Effector memory CD4-positive, alpha-beta T cell (primary cell): ENCODE measurements at places on chromosomes 2 and 18.
A peak's percentile ranks its signal among the peaks of the same experiment; 100 is the strongest.

GRCh38 chr2:68365087-68365486 lies at the start of gene PLEK:
Gene PLEK, plus strand, starts transcription at chr2:68365282. Its CDS starts 70 bp downstream, at chr2:68365352.
- DNase-seq, result no peak

DNA sequence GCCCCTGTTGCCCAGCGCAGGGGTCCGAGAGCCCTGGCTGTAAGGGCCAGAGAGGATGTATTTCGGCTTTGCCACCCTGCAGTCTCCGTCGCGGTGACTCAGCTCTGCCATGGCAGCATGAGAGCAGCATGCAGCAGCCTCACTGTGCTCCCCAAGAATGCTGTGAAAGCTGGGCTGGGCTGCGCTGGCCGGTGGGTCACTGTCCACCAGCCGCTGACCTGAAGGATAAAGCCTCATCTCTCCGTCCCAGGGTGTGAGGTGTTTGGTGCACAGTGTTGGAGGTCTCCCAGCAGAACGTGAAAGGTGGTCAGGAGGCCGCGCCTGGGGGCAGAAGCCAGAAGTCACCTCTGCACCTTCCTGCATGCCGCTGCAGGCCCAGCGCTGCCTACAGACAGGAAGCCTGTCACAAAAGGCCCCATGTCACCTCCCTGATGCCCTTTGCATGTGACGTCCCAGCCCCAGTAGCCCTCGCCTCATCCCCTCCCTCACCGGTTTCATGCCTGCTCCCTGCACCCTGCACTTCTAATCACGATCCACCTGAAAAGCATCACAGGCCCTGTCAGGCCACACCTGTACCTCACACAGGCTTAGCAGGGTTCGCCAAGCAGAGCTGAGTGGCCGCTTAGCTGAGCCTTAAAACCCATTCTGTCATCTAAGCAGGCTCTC lies 342.1 kb downstream of the EIPR1 start:
- no peak for DNase-seq

DNA sequence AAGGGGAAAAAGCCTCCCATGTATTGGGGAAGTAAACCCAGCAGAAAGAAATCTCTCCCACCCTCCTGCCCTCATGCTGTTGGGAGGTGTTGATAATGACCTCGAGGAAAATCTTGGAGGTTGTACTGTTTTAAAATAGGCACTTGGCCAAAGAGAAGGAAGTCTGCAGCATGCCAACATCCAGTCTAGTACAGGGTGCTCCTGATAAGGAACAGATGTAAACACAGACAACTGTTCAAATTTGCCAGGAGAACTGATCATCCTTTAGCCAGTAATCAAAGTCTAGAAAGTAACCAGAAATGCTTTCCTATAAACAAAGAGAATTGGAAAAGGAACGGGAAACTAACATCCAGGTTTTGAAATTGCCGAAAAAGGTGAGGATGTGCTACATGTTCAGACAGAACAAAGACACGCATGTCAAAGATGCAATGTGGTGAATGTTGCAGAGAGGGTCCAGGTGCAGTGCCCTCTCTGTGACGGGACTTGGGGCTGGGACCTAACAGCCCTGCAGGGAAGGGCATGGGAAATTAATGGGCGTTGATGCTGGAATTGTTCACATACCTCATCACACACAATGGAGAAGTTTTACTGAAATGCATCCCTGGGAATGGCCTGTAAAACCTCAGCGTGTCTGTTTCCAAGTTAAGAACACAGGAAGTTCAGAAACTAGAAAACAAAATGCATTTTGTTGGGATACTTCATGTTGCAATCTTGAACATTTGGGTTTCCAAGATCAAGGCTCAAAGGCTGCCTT lies 125.7 kb upstream of the RND3 start:
- no peak for DNase-seq

DNA sequence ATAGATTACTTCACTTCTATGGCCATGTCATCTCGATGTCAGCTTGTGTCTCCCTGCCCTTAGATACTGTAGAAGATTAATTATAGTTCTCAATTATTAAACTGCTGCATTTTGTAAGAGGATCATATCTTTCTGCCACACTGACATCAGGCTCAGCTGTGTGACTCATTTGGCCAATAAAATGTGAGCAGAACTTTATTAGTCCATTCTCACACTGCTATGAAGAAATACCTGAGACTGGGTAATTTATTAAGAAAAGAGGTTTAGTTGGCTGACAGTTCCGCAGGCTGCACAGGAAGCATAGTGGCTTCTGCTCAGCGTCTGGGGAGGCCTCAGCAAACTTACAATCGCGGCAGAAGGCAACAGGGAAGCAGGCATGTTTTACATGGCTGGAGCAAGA lies 290.4 kb downstream of the RAD51AP2 start:
- DNase-seq, result no peak

DNA sequence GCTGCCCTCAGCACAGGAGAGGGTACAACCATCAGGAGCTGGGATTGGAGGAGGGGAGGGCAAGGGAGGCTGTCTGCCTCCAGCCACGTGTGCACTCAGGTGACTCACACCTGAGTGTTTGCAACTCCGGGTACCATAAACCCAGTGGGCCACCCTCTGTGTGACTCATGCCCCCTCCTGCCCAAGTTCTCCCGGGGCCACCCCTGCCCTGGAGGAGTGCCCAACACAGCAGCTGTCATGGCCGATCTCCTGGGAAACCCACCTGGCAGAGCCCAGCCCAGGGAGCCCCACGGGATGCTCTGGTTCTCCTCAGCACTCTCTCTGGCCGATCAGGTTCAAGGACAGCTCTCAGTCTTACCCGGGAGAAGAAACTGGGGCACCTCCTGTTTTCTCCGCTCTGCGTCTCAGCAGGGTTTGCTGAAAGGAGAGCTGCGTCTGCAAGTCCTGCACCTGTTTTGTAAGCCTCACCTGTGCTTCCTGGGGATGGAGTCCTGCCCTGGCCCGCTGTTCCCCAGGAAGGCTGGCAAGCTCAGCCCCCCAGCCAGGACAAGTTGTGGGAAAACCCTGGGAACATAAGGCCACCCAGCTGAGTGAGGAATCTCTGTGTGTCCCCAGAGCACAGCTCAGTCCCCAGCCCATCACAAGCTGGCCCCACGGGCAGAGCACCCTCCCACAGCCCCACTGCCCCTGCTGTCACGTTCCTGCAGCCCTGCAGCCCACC lies 44.0 kb upstream of the UBE2F start:
- no peak for DNase-seq

DNA sequence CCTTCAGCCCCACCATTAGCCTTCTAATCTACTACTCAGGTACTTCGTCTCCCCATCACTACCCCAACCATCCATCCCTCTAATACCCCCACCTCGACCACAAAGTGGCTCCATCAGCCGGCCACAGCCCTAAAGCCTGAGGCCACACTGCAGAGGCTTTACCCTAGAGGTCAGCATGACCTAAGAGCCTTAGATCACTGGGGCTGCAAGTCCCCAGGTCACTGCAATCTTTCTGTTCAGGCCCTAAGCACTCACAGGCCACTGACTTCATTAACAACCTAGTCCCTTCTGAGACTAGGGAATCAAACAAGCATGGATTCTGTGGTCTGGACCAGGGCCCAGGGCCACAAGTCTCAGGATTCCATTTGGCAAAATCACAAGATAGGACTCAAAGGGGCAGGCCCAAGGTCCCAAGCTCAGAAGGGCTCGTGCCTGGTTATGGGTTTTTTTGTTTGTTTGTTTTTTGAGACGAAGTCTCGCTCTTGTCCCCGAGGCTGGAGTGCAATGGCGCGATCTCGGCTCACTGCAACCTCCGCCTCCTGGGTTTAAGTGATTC lies 37.0 kb upstream of the PKDCC start:
- no peak for DNase-seq

DNA sequence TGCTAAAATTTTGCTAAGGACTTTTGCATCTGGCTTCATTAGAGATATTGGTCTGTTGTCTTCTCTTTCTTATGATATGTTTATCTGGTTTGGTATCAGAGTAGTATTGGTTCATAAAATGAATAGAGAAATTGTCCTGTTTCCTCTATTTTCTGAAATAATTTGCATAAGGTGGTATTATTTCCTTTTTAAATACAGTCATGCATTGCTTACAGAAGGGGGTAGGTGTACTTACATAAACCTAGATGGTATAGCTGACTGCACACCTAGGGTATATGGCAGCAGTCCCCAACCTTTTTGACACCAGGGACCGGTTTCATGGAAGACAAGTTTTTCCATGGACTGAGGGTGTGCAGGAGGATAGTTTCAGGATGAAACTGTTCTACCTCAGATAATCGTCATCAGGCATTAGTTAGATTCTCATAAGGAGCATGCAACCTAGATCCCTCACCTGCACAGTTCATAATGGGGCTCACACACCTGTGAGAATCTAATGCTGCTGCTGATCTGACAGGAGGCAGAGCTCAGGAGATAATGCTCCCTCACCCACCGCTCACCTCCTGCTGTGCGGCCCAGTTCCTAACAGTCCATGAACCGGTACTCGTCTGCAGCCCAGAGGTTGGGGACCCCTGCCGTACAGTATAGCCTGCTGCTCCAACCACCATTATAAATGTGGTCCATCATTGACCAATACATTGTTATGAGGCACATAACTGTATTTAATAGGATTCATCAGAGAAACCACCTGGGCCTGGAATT lies 189.2 kb downstream of the FAM210A start:
- no peak for DNase-seq

- DNase-seq, result no peak
Observed at GRCh38 chr2:160838147-160838546, 322.1 kb upstream of the TANK start.

GRCh38 chr2:96875498-96876268 lies 5.8 kb upstream of the SEMA4C start:
- no peak for DNase-seq

GRCh38 chr2:33222309-33222708 lies 254.1 kb upstream of the RASGRP3 start:
- DNase-seq, result no peak

DNA sequence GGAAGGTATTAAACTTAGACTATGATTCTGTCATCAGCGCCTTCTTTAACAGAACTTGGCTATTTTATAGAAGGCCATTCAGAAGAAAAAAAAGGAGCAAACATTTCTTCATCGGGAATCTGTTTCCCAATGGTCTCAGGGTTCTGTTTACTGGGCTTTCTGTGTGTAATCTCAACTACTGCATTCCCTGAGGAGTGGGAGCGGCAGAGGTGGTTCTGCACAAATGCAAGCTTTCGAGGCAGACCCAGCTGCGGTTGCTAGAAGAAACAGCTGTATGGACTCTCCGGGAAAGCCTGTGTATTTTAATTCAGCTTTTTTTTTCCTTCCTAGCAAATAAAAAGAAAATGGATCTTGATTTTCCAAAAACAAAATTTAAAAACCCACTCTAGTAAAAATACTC lies 250.7 kb downstream of the NAPG start:
- DNase-seq, result no peak

DNA sequence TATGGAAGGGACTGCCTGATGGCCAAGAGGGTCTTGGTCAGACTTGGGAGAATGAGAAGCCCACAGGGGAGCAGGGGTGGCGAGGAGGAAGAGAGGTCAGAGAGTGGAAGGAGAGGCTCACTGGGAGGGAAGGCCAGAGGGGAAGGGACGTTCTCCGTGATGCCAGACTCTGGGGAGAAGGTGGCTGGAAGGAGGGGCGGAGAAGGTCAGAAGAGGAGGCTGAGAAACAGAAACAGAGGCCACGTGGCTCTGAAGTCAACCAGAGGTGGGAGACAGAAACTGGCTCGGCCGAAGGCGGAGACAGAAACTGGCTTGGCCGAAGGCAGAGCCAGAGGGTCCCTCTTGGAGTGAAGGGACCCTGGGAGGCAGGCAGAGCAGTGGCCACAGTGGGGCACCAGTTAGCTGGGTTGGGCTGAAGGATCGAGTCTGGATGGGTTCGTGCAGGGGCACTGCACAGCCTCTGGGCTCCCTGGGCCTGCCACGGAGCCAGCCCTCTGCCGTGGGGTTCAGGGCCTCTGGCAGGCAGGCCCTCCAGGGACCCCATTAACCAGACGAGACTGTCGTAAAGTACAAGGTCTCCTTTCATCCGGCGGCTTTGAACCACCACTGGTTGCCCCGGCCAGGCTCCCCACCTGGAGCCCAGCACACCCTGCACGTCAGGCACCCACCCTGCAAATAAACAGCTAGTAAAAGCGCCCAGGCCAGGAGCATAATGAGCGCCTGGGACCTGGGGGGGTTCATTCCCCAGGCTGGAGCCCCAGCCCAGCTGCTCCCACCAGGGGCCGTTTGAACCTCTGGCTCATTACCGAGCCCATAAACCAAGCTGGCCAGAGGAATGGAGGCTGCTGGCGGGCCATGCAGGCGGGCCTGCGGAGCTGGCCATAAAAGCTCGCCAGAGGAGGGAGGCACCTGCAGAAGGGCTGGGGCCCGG lies 218.8 kb downstream of the DYSF start:
- DNase-seq, result no peak

- peak; percentile 70 for DNase-seq
Observed at GRCh38 chr18:12934454-12935071, 13.2 kb upstream of the SEH1L start.

GRCh38 chr2:138782383-138782782 lies 2.2 kb upstream of the NXPH2 start:
- DNase-seq, result no peak
